ENCODE measurements at places on chromosomes 3 and 15. TPM values are rescaled to one million over a fixed set of nuclear protein-coding genes. Genes with fewer than 3 reads are reported as not detected.

Gene ISG20
- total RNA-seq, result 16.2 TPM

Gene DNASE1L3
- total RNA-seq, result 5.1 TPM

Gene PLA1A
- total RNA-seq, result 3.4 TPM

Gene ERICH6
- 0.29 TPM for total RNA-seq

Gene ZKSCAN7
- total RNA-seq, result 2.7 TPM

Gene C3orf49
- not detected for total RNA-seq

Gene MPI
- total RNA-seq, result 32.2 TPM

Gene SPTBN5
- 1.6 TPM for total RNA-seq

Gene RPL29
- total RNA-seq, result 948 TPM

Gene BTBD1
- 49.0 TPM for total RNA-seq

Gene CILP
- 27.3 TPM for total RNA-seq

Gene CX3CR1
- 0.42 TPM for total RNA-seq

Gene CERS3
- total RNA-seq, result not detected

Gene PLSCR2
- total RNA-seq, result not detected

Gene CLEC3B
- total RNA-seq, result 217 TPM

Gene BNC1
- 0.42 TPM for total RNA-seq

Gene TRIM42
- not detected for total RNA-seq

Gene STRC
- total RNA-seq, result 0.10 TPM

Gene ACTRT3
- total RNA-seq, result 3.7 TPM

Gene CASR
- total RNA-seq, result not detected

Gene CD86
- total RNA-seq, result 15.4 TPM

Gene PIERCE2
- total RNA-seq, result 1.3 TPM

Gene DYNC1LI1
- total RNA-seq, result 29.2 TPM

Gene SETD5
- total RNA-seq, result 127 TPM

Gene SLC28A2
- not detected for total RNA-seq

Gene DNAH12
- 0.06 TPM for total RNA-seq

Gene COL6A6
- total RNA-seq, result 0.96 TPM

Gene BTLA
- 0.64 TPM for total RNA-seq

Gene LTF
- 4.3 TPM for total RNA-seq

Gene DAZL
- total RNA-seq, result not detected

Gene MYO5C
- 18.5 TPM for total RNA-seq

Gene GRM2
- 0.22 TPM for total RNA-seq

Gene ZNF502
- total RNA-seq, result 4.3 TPM

Gene ZNF619
- total RNA-seq, result 3.6 TPM

Gene NR1I2
- total RNA-seq, result 0.26 TPM

Gene LHFPL4
- total RNA-seq, result not detected

All from mesenteric fat pad (tissue), 1 donor.